MG63 (cell line): ENCODE measurements at places on chromosomes 12 and 14.
A peak's percentile ranks its signal among the peaks of the same experiment; 100 is the strongest.

DNA sequence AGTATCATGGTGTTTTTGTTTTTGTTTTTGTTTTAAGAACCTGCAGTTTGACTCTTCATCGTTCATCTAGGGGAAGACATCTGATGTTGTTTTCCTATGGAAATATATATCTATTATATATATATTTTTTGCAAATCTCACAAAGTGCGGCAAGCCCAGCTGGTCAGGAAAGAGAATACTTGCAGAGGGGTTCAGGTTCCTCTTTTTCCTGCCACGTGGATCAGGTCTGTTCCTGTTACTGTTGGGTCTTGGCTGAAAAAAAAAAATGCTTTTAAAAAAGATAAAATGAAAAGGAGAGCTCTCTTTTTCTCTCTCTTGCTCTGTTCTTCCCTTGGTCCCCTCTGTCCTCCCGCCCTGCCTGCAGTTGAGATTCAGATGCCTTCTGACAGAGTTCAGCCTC is 179.4 kb upstream of the BCL2L14 start:
- no peak for DNase-seq

DNA sequence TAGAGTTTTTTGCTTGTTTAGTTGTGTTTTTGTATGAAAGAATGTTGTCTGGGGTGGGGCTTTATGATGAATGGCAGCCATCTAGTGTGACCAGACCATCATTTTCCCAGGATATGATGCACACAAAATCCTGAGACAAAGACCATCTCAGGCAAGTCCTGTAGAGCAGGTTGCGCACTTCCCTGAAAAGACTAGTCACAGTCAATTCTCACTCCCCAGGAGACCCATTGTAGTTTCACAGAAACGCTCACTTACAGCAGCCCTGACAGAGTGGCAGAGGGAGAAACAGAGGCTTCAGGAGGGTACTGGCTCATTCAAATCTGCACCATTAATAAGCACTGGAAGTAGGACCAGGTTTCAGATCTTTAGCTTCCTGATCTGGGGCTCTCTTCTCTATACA is 183.2 kb downstream of the TMEM117 start:
- DNase-seq, result no peak

DNA sequence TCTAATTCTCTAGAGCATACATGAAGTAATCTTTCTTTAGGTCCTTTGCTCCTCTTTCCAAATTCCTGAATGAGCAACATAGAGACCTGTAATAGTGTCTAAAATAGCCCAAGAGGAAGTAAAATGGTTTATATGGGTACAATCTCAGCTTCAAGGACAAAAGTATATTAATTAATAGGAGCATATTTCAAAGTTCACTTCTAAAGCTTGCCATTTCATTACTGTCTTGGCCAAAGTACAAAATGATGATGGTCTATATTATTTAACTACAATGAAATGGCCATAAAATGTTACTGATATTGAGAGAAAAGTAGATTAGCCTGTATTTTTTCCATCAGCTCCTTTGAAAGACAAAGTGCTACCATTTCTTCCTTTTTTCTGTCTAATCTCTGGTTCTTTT is 410.4 kb upstream of the NOVA1 start:
- no peak for DNase-seq

GRCh38 chr12:12425616-12426015 is 68.7 kb downstream of the BORCS5 start:
- no peak for DNase-seq

DNA sequence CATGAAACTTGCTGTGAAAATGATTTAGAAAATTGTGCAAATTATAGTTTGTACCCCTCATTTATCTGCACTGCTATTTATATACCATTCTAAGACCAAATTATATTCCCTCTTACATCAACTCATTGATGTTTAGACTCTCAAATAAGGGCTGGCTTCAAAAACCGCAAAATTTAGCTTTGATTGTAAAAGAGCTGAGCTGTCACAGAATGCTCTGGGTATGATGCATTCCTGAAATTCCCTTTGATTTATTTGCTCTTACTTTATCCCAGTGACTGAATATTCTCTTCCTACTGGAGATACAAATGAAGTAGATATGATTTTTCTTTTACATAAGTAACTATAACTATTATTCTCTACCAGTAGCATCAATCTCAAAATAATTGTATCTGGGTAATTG is 78.0 kb upstream of the TMTC2 start:
- DNase-seq, result no peak

- no peak for DNase-seq
Measured at GRCh38 chr14:95774265-95775160, 60.6 kb upstream of the TCL1A start.

DNA sequence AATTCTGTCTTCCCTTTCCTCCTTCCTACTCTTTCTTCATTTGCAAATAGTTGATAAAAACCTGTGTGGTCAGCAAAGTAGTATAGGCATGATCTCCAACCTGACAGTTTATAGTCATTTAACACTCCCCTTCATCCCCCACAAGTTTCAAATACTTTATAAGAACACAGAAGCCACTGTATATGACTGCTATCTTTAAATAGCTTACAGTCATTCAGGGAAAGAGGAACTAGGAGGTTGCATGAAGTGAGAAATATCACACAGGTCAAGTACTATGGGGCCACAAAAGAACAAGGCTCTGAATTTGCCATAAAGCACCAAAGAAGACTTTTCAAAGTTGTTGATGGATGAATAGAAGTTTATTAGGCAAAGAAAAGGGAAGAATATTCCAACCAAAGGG is 431.3 kb downstream of the NPAS3 start:
- DNase-seq, result no peak

DNA sequence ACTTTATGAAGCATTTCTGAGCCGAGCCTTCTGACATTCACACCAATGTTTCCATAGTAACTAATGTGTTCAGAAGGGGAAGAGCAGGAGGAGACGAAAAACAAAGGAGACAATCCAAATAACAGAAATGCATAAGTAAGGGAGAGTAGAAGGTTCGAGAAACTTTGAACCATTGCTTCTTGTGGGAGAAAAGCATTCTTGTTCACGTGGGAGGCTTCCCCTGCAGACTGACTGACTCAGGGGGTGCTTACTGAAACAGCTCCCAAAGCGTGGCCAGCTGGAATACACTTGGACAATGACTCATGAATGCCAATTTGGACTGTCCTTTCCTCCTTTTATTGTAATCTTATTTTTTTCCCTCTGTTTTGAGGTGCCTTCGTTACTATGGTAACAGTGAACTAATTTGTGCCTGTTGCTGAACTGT is 73.9 kb downstream of the NEDD1 start:
- DNase-seq, result peak; percentile 85

GRCh38 chr12:77433799-77434198 is 368.4 kb upstream of the E2F7 start:
- no peak for DNase-seq

DNA sequence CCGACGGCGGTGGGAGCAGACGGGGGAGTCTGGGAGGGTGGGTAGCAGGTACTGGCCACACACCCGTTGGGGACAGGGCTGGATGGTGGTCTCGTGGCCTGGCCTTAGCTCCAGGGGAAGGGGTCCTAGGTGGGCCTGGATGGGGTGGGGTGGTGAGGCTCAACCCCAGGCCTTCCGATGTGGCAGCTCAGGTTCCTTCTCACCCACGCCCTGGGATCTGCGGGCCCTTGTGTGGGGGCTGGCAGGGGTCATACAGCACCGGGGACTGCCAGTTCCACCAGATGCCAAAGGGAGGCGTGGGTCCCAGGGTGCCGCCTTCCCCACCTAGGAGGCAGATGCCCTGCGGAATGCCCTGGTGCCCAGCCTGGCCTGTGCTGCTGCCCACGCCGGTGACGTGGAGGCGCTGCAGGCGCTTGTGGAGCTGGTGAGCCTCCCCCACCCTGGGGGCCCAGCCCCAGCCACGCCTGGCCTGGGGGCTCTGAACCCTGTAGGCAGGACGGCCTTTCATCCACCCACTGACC is 21.0 kb downstream of the ASPG start:
- DNase-seq, result no peak

DNA sequence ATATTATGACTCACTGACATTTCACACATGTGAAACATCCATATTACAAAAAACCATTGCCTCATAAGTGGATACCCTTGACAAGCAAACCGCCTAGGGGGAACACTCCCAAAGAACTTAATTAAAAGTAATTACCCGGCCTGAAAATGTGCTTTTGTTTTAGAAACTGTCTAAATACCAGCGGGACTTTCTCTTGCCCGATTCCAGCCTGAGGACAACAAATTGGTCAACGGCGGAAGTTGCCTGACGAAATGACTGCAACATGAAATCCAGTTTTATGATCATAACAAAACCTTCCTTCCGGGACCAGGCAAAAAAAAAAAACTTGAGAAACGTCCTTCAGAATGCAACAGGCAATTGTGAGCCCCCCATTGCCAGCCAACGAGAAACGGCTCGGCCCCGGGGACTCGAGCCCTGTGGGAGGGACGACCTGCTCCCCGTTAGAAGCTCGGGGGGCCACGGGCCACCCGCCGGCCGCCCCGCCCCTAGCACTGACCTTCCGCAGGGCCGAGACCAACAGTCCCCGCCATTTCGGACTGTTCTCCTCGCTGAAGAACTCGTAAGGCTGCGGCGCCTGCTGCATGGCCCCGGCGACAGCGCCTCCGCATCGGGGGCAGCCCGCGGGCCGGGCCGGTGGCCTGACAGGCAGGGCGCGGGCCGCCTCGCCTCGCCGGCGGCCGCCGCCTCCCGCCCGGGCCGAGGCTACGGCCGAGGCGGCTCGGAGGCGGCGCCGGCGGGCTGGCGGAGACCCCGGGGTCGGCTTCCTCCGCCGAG is 490 bp downstream of the SOS2 start:
- peak; percentile 37 for DNase-seq

GRCh38 chr14:102927346-102927877 is 4.9 kb downstream of the AMN start:
- DNase-seq, result no peak

GRCh38 chr14:74664717-74665116 is 48.2 kb downstream of the AREL1 start:
- DNase-seq, result no peak

- DNase-seq, result no peak
Measured at GRCh38 chr14:105228562-105228961, 19.8 kb upstream of the BTBD6 start.

DNA sequence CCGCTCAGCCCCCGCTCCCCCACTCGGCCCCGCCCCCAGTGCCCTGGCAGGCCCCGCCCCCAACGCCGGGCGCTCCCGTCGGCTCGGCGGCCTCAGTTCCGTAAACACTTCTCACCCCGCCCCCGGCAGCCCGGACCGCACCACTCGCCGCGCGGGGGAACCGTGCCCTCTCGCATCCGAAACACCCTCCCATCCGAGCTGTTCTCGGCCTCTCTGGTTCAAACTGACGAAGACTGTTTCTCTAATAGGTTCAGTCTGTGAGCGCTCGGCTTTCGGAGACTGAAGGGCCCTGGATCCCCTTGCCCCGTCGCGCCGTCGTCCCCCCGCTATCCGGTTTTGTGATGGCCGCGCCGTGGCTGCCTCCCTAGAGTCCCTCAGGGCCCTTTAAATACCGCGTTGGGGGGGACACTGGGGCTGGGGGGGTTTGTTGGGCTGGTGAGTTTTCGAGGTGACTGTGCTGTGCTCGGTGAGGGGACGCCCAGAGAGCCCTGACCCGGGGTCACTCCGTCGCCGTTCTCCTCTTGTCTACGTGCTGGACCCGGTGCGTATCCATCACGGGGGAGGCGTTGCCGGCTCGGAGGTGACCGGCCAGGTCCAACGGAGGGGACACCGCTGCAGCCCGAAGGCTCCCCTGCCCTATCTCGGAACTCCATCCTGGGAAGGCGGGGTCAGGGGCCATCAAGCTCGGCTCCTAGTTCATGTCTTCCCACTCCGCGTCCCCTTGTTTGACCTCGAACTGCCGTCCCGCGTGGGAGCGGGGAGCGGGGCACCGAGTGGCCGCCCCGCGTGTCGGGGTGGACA is at the start of gene TCP11L2:
TSS of gene TCP11L2 (plus strand) at position 333 of the 801 bp plus-strand sequence. CDS start 8,343 bp downstream, outside the sequence.
- peak; percentile 84 for DNase-seq

DNA sequence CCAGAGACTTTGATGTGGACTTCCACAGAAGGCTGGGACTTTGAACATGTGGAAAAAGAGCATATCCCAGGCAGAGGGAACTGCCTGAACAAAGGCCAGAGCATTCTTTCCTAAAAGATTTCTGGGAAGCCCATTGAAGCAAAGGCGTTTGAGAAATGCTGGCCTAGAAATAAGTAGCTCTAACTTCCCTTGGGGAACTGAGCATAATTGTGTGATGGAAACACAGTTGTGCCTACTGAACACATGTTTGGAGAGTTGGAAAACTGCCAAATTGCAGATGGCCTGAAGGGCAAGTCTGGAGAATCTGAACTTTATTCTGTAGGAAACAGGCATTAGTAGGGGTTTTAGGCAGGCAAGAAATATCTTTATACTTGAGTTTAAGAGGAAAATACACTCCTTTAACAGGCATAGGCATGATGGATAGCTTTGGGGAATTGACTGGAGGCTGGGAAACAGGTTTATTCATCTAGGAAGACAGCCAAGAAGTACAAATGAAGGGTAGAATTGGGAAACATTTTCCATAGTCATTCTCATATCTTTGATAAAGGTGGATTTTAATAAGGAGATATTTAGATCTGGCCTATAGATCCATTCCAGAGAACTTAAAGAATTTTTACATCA is 134.1 kb downstream of the TPH2 start:
- DNase-seq, result no peak

DNA sequence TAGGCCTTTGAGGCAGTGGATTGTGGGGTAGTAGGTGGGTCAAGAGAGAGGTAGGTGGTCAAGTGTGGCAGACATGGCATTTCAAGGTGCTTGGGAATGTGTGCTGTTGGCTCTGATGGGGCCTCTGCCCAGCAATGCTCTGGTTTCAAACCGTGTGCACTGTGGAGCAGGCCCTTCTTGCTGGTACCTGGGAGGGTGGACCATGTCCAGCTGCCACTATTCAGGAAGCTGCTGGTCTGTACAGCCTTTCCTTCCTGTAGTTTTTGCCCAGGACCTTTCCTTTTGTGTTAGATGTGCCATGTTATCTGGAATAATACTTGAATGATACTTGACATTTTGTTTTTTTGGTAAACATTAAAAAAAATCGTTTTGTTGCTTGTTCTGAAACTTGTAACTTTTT is 14.8 kb downstream of the RIMKLB start:
- no peak for DNase-seq

DNA sequence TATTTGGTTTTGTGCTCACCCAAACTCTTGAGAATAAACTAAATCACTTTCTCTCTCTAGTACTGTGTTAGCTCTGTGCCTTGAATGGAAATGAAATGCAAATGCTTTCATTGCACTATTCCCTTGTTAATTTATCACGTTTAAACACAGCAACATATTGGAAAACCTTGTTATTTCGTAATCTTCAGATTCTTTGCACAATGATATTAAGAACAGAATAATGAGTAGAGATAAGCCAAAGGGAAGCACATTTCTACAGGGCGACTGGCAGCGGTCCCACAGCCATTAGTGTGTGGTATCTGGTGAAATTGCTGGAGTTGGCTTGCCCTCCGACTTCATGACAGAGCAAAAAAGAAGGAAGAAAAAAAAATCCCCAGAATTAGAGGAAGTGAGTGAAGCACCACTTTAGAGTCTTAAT is 166.1 kb upstream of the E2F7 start:
- DNase-seq, result peak; percentile 64

- peak; percentile 77 for DNase-seq
Measured at GRCh38 chr14:68937471-68938270, 41.4 kb downstream of the ACTN1 start.

GRCh38 chr12:11569716-11570115 is 79.8 kb upstream of the ETV6 start:
- no peak for DNase-seq

GRCh38 chr14:70881549-70882177 is 25.6 kb upstream of the PCNX1 start:
- no peak for DNase-seq
